Right lung (tissue), 10 donors: ENCODE measurements at places on chromosomes 2 and 18.

DNA sequence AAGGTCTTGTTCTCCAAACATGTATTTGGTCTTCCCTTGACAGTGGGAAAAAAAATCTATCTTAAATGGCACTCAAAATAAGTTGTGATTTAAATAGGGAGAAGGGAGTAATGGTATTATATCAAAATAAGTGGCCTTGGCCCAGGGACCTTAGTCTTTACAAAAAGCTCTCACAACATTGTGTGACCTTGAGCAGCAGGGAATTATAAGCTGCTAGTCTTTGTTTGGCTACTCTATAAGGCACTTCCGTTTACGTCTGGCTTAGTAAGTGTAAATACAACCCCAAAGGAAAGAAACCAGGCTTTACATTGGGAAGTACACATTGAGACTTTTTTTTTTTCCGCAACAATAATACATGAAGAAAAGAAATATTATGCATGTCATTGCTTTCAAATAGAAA lies 734.0 kb upstream of the LINC00305 start:
- DNase-seq, result no peak

- no peak for DNase-seq
Measured at GRCh38 chr2:88856409-88857135, 165.1 kb downstream of the RPIA start.

GRCh38 chr2:174694196-174694878 lies 69.9 kb downstream of the CHRNA1 start:
- no peak for DNase-seq

DNA sequence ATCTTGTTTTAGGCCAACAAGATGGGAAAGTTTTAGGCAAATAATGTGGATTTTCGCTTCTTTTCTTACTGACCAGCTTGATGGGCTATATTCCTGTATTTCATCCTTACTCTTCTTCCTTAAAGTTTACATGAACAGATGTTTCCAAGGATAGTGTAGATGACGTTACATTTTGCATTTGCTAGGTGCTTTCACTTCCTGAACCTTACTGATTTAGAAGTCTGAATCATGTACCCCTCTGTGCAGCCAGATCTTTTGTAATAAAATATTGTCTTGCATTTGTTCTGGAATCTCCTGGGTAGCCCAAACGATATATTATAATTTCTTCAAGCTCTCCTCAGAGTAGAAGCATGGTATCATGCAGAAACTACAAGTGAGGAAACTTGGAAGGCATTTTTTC lies 93.4 kb downstream of the CALCRL start:
- no peak for DNase-seq

GRCh38 chr2:105641389-105641811 lies 103.3 kb upstream of the NCK2 start:
- DNase-seq, result peak; percentile 17

GRCh38 chr18:41594582-41594981 lies 360.5 kb upstream of the PIK3C3 start:
- no peak for DNase-seq

GRCh38 chr18:2707551-2708168 lies 52.1 kb downstream of the SMCHD1 start:
- DNase-seq, result no peak

GRCh38 chr18:58649966-58650816 lies 21.1 kb upstream of the MALT1 start:
- no peak for DNase-seq

DNA sequence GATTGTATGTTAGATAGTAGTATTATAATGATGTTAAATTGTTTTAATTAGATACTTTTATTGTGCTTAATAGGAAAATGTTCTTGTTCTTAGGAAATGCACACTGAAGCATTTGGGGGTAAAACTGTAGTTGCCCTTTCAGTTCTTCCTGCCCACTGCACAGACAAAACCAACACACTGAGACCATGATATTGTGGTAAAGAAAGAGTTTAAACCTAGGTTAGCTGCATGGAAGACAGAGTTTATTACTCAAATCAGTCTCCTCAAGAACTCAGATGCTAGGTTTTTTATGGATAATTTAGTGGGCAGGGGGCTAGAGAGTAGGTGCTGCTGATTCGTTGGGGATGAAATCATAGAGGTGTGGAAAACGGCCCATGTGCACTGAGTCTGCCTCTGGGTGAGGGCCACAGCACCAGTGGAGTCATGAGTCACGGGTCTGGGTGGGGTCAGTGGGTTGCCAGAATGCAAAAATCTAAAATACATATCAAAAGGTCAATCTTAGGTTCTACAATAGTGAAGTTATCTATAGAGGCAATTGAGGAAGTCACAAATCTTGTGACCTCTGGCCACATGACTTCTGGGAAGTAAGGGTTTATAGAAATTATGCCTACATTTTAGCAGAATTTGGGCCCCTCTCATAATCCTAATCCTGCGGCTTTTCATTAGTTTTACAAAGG lies 283.4 kb upstream of the FBXO11 start:
- DNase-seq, result no peak

- DNase-seq, result no peak
Measured at GRCh38 chr2:59176737-59177136, 935.6 kb upstream of the FANCL start.

DNA sequence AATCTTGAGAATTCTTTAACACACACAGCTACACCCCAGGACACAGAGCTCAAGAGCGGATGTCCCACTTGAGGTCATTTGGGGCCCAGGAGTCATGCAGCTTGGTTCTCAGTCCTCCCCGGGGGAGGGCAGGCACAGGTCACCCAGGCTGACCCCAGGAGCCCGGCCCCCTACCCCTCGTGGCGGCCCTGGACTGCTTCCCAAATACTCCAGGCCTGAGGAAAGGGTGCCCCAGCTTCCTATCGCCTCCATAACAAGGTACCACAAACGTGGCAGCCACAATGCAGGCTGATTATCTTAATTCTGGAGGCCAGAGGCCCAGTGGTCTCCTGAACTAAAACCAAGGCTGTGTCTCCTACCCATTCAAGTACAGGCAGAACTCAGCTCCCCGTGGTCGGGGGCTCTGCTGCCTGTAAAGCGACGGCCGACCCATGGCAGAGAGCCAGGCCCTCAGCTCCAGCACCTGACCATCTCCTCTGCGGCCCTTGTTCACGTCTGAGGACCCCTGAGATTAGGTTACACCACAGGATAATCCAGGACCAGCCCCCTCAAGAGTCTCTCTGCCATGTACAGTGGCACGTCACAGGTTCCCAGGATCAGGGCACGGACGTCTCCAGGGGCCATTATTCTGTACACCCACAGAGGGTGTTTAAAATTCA lies 10.5 kb downstream of the SLC66A2 start:
- no peak for DNase-seq

DNA sequence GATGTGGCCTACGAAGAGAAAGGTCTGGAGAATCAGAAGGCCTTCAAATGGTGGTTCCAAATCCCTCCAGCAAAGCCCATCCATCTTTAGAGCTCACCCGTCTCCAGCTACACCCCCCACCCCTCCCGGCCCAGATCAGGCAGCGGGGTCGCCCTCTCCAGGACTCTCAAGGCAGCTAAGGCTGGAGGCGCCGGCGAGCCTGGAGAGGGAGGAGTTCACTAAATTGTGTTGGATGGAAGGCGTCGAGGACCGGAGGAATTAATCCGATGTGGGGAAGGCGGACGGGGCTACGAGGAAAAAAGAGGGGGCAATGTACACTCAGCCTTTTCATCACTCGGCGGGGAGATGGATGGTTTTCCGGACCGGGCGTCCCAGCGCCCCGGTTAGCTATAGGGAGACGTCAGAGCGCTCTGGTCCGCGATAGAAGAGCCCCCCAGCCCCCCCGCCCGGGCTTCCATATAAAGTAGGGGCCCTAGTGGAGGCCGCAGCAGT lies at the start of gene GRP:
Gene GRP, plus strand, starts transcription at position 487 of the 492 bp plus-strand sequence. CDS start 108 bp downstream, outside the sequence.
- DNase-seq, result no peak

DNA sequence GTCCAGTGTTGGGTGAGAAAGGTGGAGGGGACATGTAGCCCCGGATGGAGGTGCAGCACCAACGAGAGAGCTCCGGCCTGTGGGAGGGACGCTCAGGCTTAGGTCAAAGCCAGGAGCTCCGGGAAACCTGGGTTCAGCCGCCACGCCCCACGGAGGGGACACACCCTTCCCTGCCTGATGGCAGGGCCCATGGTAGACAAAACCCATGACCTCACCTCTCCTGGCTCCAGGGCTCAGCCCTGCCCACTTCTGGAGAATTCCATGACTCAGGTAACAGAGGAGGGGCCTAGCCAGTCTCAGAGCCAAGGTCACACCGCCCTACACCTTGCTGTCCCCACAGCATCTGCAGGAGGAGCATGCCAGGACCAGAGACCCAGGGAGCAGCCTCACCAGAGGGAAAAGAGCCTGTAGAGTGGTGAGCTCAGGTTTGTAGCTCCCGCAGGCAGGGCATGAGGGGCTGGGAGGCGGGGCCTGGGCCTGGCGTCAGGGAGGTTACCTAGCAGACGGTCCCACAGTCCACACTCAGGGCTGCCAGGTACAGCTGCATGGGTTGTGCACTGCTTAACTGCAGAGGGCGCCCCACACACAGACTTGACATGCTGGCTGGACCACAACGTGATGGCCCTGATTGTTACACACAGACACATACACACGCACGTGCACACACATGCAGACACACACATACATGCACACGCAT lies 70.8 kb upstream of the SMAD7 start:
- no peak for DNase-seq

DNA sequence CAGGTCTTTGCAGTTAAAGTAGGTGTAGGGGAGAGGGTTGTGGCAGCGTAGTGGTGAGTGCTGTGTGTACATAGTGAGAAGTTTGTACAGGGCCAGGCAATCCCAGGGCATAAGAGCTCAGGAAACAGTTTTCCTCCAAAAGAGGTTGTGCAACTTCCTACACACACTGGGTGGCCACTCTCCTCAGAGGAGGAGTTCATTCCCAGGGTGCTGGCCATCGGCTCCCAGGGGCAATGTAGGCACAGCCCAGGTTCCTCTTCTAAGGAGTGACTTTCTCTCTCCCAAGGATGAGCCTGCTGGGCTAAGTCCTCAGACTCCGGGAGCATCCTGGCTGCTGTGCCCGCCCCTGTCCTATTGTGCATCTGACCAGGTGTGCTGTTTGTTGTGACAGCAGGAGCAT lies 3.0 kb downstream of the ACOXL start:
- DNase-seq, result no peak

GRCh38 chr2:201697899-201698298 lies 545 bp downstream of the MPP4 start:
- no peak for DNase-seq

- no peak for DNase-seq
Measured at GRCh38 chr2:127609818-127610217, 36.1 kb upstream of the GPR17 start.
